HS-5 (cell line): ENCODE measurements at places on chromosomes 3 and 15.

DNA sequence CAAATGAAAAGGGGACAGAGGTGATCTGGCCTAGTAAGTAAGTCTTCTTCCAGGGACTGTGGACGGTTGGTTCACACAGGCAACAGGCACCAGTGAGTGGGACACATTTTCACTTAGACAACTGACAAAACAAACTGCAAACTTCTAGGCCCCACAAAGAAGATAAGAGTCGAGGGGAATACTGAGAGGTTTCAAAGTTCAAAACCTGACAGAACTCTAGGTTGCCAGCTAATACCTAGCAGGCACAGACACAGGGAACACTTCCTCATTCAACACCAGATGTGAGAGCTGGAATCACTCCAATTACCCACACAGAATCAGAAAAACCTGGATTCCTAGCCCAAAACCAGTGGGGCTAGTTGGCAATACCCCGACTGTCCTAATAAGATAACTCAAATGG is 621.7 kb downstream of the ZPLD1 start:
- DNase-seq, result peak; percentile 81

- no peak for DNase-seq
Measured at GRCh38 chr15:36970522-36970921, 129.8 kb downstream of the MEIS2 start.

DNA sequence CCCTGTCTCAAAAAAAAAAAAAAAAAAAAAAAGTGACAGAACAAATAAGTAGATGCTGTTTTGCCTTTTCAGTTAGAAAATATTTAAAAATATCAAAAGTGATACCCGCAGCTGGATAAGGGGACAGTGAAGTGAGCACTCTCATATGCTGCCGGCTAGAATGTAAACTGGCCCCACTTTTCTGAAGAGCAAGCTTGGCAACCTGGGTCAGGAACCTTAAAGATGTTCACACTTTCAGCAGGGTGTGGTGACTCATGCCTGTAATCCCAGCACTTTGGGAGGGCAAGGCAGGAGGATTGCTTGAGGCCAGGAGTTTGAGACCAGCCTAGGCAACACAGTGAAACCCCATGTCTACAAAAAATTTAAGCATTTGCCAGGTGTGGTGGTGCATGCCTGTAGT is 17.4 kb downstream of the FSD2 start:
- no peak for DNase-seq

- DNase-seq, result no peak
Measured at GRCh38 chr3:71524672-71525071, 58.9 kb downstream of the FOXP1 start.

DNA sequence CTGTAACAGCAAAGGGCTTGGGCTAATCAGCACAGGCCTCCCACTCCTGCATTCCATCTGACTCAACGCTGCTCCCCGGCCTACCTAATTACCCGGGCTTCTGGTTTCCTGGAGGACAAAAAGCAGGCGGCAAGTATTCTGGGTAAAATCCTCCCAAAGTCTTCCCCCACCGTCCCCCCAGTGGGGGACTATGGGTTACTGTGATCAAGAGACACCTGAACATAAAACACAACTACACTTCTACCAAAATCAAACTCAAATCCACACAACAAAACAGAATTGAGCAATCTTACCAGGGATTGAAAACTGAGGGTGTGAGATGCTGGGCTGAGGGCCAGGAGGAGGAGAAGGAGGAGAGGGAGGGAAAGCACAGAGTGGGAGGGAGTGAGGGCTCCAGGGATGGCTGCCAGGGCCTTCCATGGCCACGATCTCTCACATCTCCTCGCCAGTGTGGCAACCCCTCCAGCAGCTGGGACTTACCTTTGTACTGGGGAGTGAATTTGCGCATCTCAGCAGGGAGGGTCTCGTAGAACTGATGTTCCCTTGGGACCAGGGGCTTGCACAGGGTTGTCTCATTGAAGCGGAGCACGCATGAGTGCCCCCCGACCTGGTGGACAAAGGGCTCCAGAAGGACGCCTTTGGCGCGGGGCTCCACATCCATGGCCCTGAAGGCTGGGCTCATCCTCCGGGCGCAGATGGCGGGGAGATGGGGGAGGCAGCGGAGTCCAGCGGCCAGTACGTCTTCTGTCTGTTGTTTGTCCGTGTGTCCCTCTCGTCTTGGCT is 9.1 kb upstream of the NCKIPSD start:
- peak; percentile 79 for DNase-seq

DNA sequence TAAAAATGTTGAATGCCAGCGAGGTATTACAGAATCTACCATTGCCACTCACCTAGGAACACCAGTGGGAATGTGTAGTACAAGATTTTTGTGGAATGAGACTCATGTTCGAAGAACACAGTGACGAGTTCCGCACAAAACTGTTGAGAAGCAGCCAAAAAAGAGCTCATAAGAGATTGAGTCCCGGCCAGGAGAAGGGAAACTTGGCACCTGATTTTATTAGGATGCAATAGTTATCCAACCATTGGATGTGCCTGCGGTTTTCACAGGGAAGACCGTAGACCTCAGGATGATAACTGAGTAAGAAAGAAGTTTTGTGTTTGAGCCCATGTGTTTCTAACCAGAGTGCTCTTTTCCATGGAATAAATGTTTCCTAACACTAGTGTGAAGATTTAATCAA is 88.9 kb downstream of the PTPRG start:
- DNase-seq, result no peak

DNA sequence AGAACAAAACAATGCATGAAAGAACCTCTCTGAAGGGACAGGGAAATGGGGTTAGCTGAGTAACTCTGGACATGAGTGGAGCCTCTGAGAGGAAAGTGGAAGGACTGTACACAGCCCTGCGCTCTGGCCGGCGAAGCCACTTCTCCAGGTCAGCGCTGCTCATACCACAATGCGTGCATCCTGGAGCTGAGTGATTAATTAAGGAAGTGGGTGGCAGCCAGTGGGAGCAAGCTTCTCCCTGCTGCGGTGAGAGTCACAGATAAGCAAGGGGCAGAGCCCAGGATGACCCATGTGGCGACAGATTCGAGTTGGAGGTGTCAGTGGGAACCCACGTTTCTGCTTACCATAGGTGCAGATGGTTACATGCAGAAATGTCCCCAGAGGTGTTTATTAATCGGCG is 48.0 kb downstream of the KLF15 start:
- no peak for DNase-seq

GRCh38 chr3:186152889-186153292 is 44.0 kb upstream of the ETV5 start:
- no peak for DNase-seq
